ENCODE measurements at places on chromosomes 7 and 10.
A peak's percentile ranks its signal among the peaks of the same experiment; 100 is the strongest.

- no peaks in the 10 kb centered on the region for H3K36me3 ChIP-seq
- H3K27me3 ChIP-seq, result no peaks in the 10 kb centered on the region
- DNase-seq, result no peak
- H3K4me3 ChIP-seq, result no peak overlapping the region
- no peak overlapping the region for H3K27ac ChIP-seq
- no peaks in the 10 kb centered on the region for H3K4me1 ChIP-seq
These were observed 129.9 kb downstream of the CSTF2T start for GRCh38 chr10:51569467-51569866.

GRCh38 chr7:85324145-85324799 lies 137.4 kb upstream of the SEMA3D start:
- no peaks in the 10 kb centered on the region for H3K4me1 ChIP-seq
- DNase-seq, result no peak
- H3K36me3 ChIP-seq, result no peaks in the 10 kb centered on the region
- H3K27me3 ChIP-seq, result no peaks in the 10 kb centered on the region
- no peak overlapping the region for H3K27ac ChIP-seq

DNA sequence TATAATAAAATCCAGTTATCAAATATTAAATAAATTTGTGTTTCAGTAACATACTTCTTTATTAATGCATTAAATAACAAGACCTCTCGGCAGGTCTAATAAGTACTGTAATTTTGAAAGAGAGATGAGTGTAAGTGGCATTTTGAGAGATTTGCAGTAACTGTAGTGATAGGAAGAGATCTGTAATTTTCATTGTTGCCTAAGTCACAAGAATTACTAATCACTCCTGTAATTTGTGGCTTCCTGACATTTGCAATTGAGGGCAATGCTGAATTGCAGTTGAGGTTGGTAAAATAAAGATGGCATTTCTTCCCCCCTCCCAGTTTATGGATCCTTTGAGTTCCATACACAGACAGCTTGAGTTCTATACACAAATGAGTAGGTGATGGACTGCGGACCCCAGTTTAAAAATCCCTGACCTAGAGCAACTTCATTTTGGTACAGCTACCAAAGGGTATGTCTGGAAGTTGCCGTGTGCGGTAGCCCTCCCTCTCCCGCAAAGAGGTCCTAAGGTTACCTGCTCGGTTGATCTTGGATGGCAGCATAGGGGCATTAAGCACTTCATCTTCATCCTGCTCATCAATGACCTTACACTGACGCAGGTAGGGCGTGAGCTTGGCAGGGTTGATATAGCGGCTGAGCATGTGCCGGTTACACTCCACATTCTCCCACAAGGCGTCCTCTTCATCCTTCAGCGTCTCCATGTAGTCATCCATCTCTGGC lies 96.4 kb downstream of the CARD11 start:
- H3K27me3 ChIP-seq, result no peaks in the 10 kb centered on the region
- no peak for DNase-seq
- H3K27ac ChIP-seq, result no peak overlapping the region

GRCh38 chr7:155918720-155919390 lies 106.6 kb upstream of the SHH start:
- no peak overlapping the region for H3K27ac ChIP-seq
- no peaks in the 10 kb centered on the region for H3K27me3 ChIP-seq
- H3K4me3 ChIP-seq, result no peak overlapping the region
- no peak for DNase-seq

DNA sequence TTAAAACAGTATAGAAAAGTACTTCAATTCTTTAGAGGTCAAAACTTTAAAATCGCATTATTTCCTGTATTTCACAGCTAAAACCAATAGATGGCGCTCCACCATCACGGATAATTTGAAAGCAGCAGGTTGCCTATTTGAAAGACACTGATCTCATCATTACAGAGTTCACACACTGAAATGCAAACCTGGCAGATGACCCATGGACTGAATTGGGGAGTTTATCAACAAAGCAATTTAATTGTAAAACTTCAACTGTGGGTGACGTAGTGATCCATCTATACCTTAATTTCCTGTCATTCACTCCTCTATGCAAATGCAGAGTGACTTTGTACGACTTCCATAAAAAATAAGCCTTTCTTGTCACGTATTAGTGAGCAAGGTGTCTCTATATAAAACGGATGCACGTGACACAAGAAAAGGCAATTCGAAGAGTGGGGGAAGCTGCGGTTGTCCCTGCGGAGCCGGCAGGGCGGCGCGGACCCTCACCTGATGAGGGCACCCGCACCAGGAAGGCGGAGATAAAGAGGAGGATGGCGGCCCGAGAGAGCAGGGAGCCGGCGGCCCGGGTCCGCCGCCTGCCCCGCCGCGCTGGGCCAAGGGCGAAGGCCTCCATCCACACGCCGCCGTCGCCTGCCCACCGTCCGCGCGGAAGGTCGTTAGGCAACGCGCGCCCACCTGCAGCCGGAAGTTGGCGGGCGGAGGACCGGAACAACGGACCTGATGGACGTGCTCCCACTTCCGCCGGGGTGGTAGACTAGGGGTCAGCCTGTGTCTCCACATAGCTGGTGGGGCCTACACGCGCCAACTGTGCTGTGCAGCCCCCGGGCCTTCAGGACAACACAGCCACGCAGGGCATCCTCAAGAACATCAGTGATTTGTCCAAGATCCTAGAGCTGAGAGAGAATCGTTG lies at the start of gene ZPBP:
Gene ZPBP, minus strand, starts transcription at position 668 of the 913 bp plus-strand sequence. Its CDS starts 52 bp downstream, at position 616.
- DNase-seq, result peak; percentile 43
- peaks cover 16% of the 10 kb centered on the region for H3K27me3 ChIP-seq
- H3K27ac ChIP-seq, result peak within 1 kb of the TSS; percentile 79
- H3K4me1 ChIP-seq, result peaks cover 9% of the 10 kb centered on the region
- H3K4me3 ChIP-seq, result peak within 1 kb of the TSS; percentile 82

DNA sequence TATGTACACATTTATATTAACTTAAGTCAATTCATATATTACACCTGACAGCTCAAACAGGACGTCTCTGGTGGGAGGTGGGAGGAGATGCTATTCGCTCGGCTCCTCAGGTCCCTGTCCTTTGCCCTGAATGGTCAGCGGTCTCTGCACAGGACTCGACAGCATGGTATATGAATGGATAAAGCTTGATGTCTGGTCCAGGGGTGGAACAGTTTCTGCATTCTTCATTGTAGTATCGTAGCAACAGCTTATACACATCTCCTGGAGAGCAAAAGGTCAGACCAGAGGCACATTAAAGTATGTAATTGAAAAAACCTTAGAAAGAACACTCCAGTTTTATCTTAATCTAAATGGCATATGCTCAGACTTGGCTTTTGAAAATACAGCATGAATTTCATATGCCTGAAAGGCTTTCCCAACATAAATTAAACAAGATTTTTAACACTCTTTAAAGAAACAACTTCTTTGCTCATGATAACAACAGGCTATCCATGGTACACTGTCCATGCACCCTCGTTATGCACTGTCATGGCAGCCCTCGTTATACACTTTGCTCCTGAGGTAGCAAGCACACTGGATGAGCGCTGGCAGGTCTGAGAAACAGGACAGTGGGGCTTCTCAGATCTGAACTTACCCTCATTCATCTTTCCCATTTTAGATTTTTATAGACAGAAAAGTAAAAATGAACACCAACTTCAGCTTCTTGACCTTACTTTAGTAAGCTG lies 57.3 kb upstream of the OGDHL start:
- no peak overlapping the region for H3K27ac ChIP-seq
- H3K4me3 ChIP-seq, result no peak overlapping the region
- H3K27me3 ChIP-seq, result no peaks in the 10 kb centered on the region
- no peaks in the 10 kb centered on the region for H3K4me1 ChIP-seq

DNA sequence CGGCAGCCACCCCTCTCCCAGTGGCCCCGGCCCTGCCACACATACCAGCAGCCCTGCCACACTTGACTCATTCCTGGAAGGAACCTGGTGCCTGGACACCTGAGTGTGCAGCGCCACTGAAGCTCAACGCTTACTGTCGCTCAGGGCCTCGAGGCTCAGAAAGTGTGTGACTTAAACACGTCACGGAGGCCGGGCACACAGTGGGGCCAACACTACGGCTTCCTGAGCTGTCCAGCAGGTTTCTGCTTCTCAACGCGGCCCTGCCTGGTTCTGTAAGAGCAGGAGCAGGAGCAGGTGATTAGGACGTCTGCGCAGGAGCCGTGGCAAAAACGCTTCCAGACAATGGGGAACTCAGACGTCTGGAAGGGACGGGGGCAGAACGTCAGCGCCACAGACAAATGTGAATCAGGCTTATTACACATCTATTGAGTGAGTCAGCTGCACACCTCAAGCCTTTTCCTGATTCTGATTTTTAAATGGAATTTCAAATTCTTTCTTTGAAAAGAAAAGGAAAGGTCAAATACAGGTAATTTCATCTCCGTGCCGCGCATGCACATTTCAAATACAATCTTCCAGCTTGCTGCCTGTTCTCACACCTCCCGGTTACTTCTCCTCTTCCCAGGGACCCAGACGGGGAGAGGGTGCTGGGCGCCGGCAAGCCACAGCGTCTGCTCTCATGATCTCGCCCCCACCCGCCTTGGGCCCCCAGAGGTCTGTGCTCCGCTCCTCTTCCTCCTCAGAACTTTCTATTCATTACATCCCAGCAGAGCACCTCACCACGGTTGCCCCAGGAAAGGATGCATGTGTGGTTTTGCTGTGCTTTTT lies 66.6 kb downstream of the ADARB2 start:
- H3K27me3 ChIP-seq, result no peaks in the 10 kb centered on the region
- no peak overlapping the region for H3K27ac ChIP-seq

DNA sequence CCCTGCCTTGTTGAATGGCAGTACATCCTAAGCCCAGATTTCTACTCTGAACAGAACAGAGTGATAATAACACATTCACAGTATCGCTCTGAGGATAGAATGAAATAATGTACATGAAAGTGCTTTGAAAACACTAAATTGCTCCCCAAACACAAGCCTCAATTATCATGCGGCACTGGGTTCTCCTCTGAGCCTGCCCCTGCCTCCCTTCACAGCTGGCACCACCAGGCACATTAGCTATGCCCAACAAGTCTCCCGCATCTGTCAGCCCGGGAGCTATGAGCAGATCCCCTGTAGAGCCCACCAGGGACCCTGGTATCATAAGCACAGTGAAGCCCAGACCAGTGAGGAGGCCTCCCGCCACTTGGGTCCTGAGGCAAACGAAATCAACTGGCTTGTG lies 405.5 kb downstream of the GRID1 start:
- H3K27me3 ChIP-seq, result no peaks in the 10 kb centered on the region
- no peak overlapping the region for H3K27ac ChIP-seq
- DNase-seq, result no peak
- H3K4me1 ChIP-seq, result no peaks in the 10 kb centered on the region
- no peak overlapping the region for H3K4me3 ChIP-seq

GRCh38 chr7:142615508-142615907 lies 133.8 kb upstream of the PRSS1 start:
- no peaks in the 10 kb centered on the region for H3K36me3 ChIP-seq
- H3K4me3 ChIP-seq, result peak overlapping the region; percentile 68
- H3K4me1 ChIP-seq, result peaks cover 9% of the 10 kb centered on the region
- peaks cover 12% of the 10 kb centered on the region for H3K27me3 ChIP-seq
- no peak for DNase-seq

GRCh38 chr10:727162-727790 lies 37.8 kb upstream of the DIP2C start:
- H3K27me3 ChIP-seq, result no peaks in the 10 kb centered on the region
- no peak overlapping the region for H3K27ac ChIP-seq
- H3K4me1 ChIP-seq, result no peaks in the 10 kb centered on the region
- no peak for DNase-seq
- no peaks in the 10 kb centered on the region for H3K36me3 ChIP-seq

DNA sequence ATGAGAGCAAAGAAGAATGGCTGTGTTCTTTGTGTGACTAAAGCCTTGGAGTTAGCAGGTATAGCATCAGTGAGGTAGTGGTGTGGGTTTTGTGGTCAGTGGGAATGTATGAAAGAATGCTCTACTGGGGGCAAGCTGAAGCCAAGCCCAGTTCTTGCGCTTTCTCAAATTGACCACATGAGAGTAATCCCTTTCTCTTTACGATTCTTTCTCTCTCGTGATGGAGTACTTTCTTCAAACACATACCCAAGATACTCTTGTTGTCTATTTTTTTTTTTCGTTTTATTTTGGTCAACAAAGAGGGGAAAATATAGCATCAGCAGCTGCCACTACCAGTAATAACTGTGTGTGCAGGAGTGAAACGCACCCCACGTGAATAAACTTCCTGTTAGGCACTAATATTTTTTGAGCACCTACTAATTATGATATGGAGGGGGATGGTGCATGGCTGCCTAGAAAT lies 8.4 kb upstream of the PANK1 start:
- H3K27ac ChIP-seq, result no peak overlapping the region
- H3K4me1 ChIP-seq, result peaks cover 2% of the 10 kb centered on the region
- H3K27me3 ChIP-seq, result peaks cover 8% of the 10 kb centered on the region
- no peak for DNase-seq

DNA sequence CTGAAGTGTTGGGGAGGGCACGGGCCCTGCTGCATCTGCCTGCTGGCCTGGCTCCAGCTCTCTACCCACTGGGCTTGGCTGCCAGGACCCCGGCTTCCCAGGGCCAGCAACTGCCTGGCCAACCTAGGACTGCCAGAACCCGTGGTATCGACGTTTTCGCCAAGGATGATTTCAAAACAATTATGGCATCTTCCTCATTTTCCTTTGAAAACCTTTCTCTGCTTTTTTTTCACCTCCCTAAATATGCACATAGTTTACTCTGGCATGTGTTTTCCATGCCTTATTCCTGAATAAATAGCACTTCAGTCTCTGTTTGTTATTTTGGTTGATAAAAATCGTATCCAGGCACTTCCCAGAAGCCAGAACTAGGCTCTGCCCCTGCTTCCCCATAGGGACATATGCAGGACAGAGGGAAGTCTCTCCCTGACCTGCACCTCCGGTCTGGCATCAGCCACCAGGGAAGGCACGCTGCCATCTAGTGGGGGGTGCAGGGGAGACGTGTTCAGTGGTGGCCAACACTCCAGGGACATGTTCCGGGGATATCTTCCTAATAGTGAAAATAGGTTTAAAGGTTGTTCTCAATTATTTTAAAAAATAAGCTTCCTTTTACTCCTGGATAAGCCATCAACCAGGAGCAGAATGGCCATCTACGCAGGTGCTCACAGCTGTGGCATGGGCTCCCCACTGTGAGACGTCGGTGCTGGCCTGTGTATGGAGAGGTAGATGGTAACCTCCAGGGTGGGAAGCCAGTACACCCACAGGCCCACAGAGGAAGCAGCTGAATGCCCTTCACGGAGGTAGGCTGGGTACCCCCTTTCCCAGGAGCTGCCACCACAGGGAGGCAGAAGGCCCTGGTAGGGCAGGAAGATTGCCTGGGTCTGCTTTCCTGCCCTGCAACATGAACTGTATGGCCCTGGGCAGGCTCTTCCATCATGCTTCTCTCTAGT lies 30.7 kb upstream of the ANTXRL start:
- no peak overlapping the region for H3K27ac ChIP-seq
- H3K4me1 ChIP-seq, result peaks cover 5% of the 10 kb centered on the region
- no peak for DNase-seq
